ENCODE measurements at places on chromosomes 5 and 9.

GRCh38 chr5:74361406-74362358 is 278.8 kb downstream of the ENC1 start:
- DNase-seq, result no peak

DNA sequence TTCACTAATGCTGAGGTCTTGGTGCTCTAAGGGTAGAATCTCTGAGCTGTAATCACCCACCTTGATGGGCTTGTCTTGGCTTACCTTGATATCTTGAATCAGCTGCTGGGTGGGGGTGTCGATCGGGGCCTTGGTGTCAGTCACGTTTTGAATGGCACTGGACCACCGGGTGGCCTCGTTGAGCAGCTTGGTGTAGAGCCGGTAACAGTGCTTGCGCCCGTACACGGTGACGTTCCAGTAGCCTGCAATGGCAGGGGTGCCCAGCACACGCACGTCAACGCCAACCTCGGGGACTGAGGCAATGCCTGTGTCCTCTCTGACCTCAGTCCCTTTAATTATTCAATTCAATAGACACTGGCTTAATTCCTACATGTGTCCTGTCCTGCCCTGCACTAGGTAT is 63.1 kb upstream of the RETREG1 start:
- no peak for DNase-seq

DNA sequence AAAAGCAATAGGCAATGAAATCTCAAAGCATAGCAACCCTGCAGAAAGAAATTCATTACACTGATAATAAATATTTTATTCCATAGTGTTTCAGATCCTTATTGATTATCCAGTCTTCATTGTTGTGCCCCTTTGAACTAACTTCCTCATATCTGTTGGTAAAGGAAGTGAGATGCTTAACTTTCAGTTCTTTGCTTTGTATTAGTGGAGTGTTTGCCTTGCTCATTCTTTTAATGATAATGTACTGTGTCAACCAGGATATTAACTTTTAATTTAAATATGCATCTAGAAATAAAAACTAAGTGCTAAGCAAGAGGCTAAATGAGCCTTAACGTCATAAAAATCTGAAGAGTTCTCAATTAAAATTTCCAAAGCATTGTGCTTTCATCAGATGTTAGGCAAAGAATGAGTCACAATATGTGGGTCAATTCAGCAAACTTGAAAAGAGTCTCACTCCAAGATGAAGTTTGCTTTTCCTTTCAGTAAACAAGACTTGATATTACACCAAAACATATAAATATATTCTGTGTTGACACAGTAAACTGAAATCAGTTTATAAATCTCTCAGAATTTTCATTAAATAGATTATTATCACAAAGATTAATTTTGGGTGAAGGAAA is 105.9 kb downstream of the GIN1 start:
- DNase-seq, result no peak

GRCh38 chr5:52119768-52120167 is 667.9 kb upstream of the ITGA1 start:
- no peak for DNase-seq

DNA sequence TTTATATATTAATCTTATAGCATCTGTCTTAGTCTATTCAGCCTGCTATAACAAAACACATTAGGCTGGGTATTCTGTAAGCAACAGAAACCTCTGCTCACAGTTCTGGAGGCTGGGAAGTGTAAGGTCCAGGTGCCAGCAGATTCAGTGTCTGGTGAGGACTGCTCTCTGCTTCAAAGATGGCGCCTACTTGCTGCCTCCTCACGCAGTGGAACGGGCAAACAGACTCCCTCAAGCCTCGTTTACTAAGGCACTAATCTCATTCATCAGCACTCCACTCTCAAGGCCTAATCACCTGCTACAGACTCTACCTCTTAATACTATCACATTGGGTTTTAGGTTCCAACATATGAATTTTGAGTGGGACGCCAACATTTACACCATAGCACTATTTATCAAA is 5.2 kb upstream of the TBC1D2 start:
- DNase-seq, result no peak

- DNase-seq, result no peak
These were observed 8.9 kb upstream of the PKD2L2 start for GRCh38 chr5:137880313-137880712.

Measured in NAMALWA (cell line).